ENCODE measurements at places on chromosomes 5 and 9.

GRCh38 chr5:141762790-141763368 lies 80.8 kb upstream of the ARAP3 start:
- no peak for DNase-seq

DNA sequence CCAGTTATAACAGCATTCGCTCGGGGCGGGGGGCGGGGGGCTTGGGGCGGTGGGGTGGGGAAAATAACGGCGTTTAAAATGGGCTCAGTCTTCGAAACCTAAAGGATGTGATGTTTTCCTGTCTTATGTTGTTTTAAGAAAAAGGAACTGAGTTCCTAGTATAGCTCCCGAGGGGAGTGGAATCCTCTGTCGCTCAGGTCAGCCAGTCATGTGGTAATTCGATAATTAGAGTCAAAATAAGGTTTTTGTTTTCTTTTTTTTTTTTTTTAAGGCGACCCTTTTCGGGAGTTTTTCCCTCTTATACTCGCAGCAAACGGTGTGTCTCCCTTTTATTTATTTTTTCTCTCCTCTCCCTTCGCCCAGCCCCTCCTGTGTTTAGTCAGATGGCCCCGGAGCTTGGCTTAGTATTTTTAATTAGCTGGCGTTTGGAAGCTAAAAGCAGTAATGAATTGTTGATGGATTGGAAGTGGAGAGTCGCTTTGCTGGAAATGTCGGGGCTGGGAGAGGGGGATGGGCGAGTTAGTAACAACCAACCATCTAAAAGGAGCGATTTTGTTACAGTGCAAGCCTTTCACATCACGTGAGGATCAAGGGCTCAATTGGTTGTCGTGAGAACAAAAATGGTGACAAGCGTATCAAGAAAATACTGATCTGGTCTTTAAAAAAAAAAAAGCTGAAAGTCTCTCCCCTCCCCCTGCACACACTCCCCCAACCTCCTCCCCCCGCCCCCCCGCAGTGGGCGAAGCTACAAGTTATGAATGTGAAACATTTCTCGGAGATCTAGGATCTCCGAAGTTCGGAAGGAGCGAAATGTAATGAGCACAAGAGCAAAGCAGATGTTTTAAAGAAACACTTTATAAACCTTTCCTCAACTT lies 714 bp upstream of the ZNF608 start:
- DNase-seq, result no peak

GRCh38 chr5:176153741-176154140 lies 84.5 kb upstream of the SIMC1 start:
- no peak for DNase-seq

DNA sequence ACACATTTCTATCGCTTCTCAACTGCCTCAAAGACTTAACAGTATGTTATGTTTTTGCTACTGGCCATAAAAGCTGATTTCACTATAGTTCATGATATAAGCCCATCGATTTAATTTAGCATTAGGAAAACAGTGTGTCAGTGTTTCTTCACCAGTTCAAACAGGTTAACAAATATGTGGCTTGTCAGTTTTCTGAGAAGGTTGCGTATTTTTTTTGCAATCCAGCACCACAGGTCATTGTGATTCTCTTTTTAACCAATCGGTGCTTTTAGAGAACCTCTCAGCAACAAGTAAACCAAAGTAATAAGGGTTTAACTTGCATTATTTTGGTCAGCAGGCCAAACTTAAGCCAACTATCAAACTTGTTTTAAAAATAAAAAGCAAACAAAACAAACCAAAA lies 409.6 kb downstream of the NFIB start:
- no peak for DNase-seq

DNA sequence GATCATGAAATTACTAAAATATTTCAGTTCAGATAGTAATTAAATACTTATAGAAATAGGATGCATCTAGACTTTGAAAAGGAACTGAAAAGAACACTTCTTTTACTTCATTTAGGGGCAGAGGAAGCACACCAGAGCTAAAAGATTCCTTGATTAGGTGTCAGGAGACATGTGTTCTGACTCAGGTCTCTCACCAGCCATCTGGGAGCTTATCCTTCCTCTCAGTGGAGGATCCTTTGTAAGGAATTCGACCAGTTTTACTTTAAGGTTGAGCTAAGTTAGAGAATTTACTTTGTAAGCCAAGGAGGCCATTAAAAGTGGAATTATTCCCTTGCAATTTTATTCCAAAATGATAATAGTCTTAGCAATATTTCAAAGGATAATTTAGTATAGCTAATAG lies 16.7 kb downstream of the VCAN start:
- no peak for DNase-seq

- DNase-seq, result no peak
Measured at GRCh38 chr5:11985993-11986392, 81.7 kb upstream of the CTNND2 start.

DNA sequence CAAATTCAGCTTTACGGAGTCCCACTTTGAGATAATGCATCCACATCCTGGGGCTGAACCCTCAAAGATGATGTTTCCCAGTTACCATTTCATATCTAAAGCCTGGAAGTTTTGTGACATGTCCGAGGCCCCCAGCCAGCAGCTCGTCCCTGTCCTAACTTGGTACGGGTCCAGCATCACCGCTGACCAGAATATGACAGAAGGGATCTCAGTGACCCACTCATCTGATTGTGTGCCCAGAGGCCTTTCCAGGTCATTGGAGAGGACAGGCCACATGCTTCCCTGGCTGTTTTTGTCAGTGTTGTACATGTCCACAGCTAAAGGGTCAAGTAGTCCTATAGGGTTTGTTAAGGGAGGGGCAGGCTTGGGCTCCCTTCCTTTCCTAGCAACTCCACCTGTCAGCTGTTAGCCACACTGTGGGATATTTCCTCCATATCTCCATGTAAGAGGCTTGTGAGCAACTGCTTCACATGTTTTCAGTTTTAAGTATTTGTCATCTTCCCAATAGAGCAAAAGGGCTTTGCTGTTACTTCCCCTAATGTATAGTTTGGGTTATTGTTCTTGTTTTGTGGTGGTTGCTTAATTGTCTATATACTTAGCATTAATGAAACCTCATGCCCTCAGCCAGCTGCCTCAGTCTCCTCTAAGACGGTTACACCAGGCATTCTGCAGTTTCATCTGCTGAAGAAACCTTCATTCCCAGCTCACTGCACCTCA lies 33.4 kb downstream of the SECISBP2 start:
- no peak for DNase-seq

GRCh38 chr9:93324191-93324834 lies 127.2 kb upstream of the FAM120A start:
- no peak for DNase-seq

DNA sequence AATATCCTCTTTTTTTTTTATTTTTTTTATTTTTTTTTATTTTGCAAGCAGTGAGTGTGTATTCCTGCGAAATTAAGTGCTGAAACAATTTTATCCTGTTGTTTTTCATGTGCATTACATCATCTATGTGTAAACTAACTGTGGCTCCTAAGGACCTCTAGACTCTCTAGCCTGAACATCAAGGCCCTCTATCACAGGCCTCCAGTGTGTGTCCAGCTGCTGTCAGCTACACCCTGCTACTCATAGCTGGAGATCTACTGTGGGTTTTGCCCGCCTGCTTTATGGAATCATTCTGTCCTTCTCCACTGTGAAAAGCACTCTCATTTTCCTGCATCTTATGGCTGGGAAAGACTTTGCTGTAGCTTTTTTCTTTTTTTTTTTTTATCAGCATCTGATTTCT lies 157.8 kb downstream of the KCTD16 start:
- no peak for DNase-seq

DNA sequence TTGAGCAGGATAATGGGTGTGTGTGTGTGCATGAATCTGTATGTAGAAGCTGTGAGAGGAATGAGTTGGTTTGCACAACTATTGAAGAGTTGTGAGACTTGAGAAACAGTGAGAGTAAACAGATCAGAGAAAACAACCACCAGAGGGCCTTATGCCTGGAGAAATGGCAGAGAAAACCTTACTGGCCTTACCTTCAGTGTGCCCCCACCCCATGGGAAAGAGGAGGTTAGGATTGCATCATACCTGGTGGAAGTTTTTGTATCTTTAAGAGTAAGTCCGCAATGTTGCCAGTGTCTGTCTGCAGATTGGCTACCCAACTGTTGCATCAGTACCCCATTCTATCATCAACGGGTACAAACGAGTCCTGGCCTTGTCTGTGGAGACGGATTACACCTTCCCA lies 1909.4 kb upstream of the WWC1 start:
- DNase-seq, result no peak

GRCh38 chr5:103333376-103333775 lies 74.8 kb downstream of the MACIR start:
- DNase-seq, result no peak

- no peak for DNase-seq
Measured at GRCh38 chr5:144207875-144208444, 37.3 kb downstream of the KCTD16 start.

- DNase-seq, result no peak
Measured at GRCh38 chr5:131622633-131623032, 12.4 kb downstream of the RAPGEF6 start.

- DNase-seq, result no peak
Measured at GRCh38 chr9:131485728-131486422, 16.8 kb upstream of the POMT1 start.

DNA sequence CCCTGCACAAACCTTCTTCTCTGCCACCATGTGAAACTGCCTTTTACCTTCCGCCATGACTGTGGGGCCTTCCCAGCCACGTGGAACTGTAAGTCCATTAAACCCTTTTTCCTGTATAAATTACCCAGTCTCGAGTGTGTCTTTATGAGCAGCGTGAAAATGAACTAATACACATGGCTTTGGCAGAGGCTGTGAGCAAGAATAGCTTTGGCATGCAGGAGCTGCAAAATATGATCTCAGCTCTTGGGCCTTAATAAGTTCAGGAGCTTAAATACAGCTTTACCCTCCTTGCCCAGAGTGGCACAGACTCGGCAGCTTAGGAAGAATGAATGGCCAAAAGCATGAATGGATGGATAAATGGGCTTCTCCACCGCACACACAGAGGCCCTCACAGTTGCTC lies 15.7 kb upstream of the SLC36A1 start:
- DNase-seq, result no peak

GRCh38 chr9:20373263-20373662 lies 249.0 kb downstream of the MLLT3 start:
- DNase-seq, result no peak

Measured in stimulated activated CD8-positive, alpha-beta memory T cell treated with anti-CD3 and anti-CD28 coated beads, Interleukin-15, amount 100 ng/mL, for 48 hours (primary cell).